Regular cardiac myocyte (primary cell): ENCODE measurements at places on chromosomes 6 and 20. TPM values are rescaled to one million over a fixed set of nuclear protein-coding genes. Genes with fewer than 3 reads are reported as not detected.

SEL1L2 gene
- not detected in 2 replicates for total RNA-seq

LGSN gene
- under 0.01 TPM in 1 of 2 replicates, not detected in the other for total RNA-seq

SLC17A3 gene
- not detected in 2 replicates for total RNA-seq

FAM217B gene
- total RNA-seq = 2.3 and 4.6 TPM in 2 replicates

HNF4A gene
- total RNA-seq = under 0.01 and 0.19 TPM in 2 replicates

TMEM239 gene
- not detected in 2 replicates for total RNA-seq

CDSN gene
- under 0.01 TPM in 1 of 2 replicates, not detected in the other for total RNA-seq

HSPA1L gene
- total RNA-seq = 1.3 and 2.8 TPM in 2 replicates

PCMTD2 gene
- 25.3 and 44.0 TPM in 2 replicates for total RNA-seq

C20orf202 gene
- not detected in 2 replicates for total RNA-seq

CNBD2 gene
- 1.7 and 2.7 TPM in 2 replicates for total RNA-seq

OR2B6 gene
- not detected in 2 replicates for total RNA-seq

ELOVL2 gene
- total RNA-seq = 0.38 and 2.8 TPM in 2 replicates

EGFL8 gene
- total RNA-seq = 0.58 and 1.4 TPM in 2 replicates

MMP24 gene
- 0.38 and 0.56 TPM in 2 replicates for total RNA-seq

TP53INP2 gene
- 1.2 and 1.7 TPM in 2 replicates for total RNA-seq

SLC35F1 gene
- total RNA-seq = under 0.01 TPM in 1 of 2 replicates, not detected in the other

CALHM5 gene
- 11.7 and 17.2 TPM in 2 replicates for total RNA-seq

CALHM4 gene
- total RNA-seq = 0.19 and 0.28 TPM in 2 replicates

PRRT1 gene
- total RNA-seq = 0.28 TPM in 1 of 2 replicates, not detected in the other

MTFR2 gene
- 0.85 and 6.5 TPM in 2 replicates for total RNA-seq

CNR1 gene
- total RNA-seq = under 0.01 and 0.28 TPM in 2 replicates

NRSN1 gene
- total RNA-seq = not detected in 2 replicates

PRKN gene
- total RNA-seq = 0.58 and 2.8 TPM in 2 replicates

GATA5 gene
- not detected in 2 replicates for total RNA-seq
